ENCODE measurements at places on chromosomes 5 and 9. TPM values are rescaled to one million over a fixed set of nuclear protein-coding genes. Genes with fewer than 3 reads are reported as not detected.

Gene ZNF608
- 1.8 TPM for total RNA-seq

Gene TPPP
- total RNA-seq = 0.05 TPM

Gene KCTD16
- total RNA-seq = 0.89 TPM

Gene TRIM23
- total RNA-seq = 23.2 TPM

Gene PKD2L2
- total RNA-seq = not detected

Gene CCDC152
- not detected for total RNA-seq

- DNase-seq = no peak
Observed at GRCh38 chr5:132370181-132370970, 866 bp downstream of the SLC22A5 start.

GRCh38 chr5:31680528-31680927 lies 41.6 kb downstream of the PDZD2 start:
- no peak for DNase-seq

- no peak for DNase-seq
Observed at GRCh38 chr5:88058625-88059024, 210.0 kb downstream of the TMEM161B start.

DNA sequence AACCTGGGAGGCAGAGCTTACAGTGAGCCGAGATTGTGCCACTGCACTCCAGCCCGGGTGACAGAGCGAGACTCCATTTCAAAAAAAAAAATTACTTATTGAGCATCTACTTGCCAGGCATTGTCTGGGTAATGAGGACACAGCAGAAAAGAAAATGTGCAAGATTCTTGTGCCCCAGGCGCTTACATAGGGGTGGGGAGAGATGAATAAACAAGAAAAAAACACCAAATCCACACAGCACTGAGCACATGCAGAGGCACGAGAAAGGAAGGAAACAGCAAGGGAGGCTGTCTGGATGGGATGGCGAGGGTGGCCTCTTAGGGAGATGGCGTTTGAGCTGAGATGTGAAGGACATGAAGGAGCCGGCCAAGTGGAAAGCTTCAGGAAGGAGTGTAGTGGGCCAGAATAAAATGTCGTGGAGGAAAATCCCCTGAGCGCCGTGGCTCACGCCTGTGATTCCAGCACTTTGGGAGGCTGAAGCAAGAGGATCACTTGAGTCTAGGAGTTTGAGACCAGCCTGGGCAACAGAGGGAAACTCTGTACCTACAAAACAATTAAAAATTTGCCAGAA lies 13.9 kb downstream of the DYNC2I2 start:
- no peak for DNase-seq

DNA sequence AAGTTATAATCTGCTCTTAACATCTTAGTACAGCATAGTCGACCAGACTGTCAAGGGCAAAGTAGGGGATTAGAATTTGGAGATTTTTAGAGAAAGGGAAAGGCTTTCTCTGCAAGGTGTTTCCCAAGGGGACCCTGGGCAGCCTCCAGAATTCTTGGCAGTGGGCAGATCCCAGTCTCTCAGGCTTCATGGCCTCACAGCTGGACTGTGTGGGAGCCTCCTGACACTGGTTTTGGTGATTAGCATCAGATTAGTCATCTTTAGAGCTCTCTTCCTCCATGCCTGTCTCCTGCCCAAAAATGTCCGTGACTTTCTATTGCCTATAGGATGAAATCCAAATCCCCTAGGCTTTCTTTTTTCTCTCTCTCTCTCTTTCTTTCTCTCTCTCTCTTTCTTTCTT lies 370.7 kb downstream of the ZSWIM6 start:
- DNase-seq = peak; percentile 4

DNA sequence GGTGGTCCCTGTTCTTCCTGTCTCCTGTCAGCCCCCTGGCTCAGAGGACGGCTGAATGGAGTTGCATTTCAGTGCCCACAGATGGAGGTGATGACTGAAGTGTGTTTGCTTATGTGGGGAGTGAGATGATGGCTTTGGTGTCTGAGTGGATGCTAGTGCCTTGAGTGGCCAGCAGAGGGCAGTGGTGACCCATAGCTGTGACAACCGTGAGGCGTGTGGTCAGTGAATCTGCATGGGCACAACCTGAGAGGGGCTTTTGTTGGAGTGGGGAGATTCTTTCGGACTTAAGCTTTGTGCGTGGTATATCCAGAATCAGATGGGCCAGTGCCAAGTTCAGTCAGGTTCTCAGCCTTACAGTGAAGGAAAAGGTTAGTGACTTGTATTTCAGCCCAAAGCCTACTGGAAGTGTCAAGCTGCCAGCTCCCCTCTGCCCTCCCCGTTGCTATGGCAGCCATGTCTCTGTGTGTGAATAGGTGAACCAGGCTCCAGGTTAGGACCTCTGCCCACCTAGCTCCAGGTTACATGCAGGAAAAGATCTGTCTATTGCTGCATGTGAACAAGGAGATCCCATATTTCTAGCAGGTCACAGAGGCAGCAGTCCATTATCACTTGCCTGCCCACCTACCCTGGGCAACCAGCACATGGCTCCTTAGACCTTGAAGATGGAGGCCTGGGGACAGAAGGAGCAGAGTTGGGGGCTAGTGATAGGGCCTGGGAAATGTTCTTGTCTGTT lies 14.7 kb upstream of the CXXC5 start:
- DNase-seq = peak; percentile 84

GRCh38 chr5:60826653-60827052 lies 17.4 kb downstream of the ELOVL7 start:
- DNase-seq = no peak

DNA sequence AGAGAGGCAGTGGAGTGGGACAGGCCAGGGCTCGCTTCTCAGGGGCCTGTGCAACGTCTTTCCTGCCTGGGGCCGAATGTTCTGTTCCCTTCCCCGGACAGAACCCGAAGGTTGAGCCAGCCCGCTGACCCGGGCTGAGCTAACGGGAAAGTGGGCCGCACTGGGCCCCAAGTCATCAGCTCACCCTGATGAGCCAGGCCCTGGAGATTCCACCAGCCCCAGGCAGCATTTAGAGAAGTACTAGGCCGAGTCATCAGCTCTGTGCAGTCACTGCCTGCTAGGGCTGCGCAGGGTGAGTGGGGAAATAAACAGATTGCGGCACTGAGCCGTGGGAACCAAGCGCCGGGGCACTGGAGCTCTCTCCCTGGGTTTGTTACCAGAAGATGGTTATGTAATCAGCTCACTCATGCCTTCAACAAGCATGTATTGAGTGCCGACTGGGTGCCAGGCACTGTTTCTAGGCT lies 29.1 kb upstream of the DUSP1 start:
- DNase-seq = peak; percentile 54

DNA sequence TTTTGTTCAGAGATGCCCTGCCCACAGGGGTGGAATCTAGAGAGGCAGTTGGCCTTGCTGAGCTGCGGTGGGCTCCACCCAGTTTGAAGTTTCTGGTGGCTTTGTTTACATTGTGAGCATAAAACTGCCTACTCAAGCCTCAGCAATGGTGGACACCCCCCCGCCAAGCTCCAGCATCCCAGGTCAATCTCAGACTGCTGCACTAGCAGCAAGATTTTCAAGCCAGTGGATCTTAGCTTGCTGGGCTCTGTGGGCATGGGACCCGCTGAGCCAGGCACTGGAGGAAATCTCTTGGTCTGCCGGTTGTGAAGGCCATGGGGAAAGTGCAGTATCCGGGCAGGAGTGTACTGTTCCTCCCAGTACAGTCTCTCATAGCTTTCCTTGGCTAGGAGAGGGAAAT lies 55.5 kb downstream of the MINAR2 start:
- no peak for DNase-seq

GRCh38 chr5:98570661-98571191 lies 202.7 kb upstream of the RGMB start:
- DNase-seq = peak; percentile 41

DNA sequence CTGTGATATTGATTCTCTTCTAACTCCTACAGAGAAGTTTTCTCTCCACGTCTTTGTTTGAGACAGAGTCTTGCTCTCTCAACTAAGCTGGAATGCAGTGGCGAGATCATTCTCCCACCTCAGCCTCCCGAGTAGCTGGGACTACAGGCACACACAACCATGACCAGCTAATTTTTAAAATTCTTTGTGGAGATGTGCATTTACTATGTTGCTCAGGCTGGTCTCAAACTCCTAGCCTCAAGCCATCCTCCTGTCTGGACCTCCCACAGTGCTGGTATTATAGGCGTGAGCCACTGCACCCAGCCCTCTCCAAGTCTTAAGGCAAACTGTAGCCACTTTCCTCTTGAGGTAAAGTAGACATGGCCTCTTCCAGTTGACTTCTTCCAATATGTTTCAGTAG lies 72.2 kb downstream of the SNX18 start:
- DNase-seq = no peak

DNA sequence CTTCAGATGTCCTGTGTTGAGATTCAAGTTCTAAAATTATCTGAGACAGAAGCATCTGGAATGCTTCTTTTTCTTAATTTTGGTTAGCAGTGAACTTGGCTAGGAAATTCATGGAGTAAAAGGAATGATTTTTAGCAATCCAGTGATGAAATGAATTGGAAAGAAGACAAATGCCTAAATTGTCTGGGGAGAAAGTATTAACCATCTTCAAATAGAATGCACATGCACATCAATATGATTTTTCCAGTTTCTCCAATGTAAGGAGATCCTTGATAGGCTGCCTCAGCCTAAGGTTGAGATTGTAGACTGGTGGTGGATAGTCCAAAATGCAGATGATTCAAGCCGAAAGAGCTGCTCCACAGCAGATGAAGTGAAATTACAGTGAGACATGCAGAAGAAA lies 106.7 kb downstream of the PCSK5 start:
- DNase-seq = no peak
